Brain pericyte (primary cell): ENCODE measurements at places on chromosomes 1 and 21.

- DNase-seq = no peak
These were observed 76.4 kb upstream of the SLC45A1 start for GRCh38 chr1:8241417-8242014.

DNA sequence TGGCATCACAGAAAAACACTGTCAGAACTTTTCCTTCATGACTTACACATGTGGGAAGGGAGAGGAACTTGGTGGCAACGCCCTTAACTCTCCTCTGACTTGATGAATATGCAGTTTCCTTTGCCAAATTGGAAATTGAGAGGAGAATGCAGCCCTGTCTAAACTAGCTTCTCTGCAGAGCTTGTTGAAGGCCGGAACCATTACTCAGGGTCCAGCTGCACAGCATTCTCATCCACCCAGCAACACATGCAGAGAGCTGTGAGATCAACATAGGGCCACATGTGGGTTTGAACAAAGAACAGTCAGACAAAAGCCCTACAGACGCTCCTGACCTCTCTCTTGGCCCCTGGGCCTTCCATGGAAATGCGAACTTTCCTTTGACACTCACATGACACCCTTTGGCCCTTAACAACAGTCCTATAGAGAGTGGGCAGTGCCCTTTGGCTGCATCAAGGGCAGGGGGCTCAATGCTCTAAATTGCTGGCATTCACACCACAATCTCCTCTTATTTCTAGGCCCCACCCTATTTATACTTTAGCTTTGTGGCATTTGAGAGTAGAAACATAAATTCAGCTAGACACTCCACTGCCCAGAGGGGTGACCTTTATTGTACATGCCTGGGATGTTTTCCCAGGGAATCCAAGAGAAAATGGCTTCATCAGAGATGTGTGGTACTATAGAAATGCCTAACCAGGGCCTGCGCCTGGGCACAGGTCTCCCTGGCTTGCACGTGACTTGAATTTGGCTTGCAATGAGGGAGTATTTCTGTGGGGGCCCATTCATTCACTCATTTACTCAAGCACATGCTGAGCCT, 64.4 kb downstream of the CDC7 start:
- no peak for DNase-seq

- DNase-seq = no peak
These were observed 113.9 kb downstream of the DSCAM start for GRCh38 chr21:40733024-40733397.

- no peak for DNase-seq
These were observed 30.6 kb downstream of the KLHDC7A start for GRCh38 chr1:18511149-18511873.

- DNase-seq = no peak
These were observed 22.1 kb upstream of the SDC3 start for GRCh38 chr1:30930631-30931173.

DNA sequence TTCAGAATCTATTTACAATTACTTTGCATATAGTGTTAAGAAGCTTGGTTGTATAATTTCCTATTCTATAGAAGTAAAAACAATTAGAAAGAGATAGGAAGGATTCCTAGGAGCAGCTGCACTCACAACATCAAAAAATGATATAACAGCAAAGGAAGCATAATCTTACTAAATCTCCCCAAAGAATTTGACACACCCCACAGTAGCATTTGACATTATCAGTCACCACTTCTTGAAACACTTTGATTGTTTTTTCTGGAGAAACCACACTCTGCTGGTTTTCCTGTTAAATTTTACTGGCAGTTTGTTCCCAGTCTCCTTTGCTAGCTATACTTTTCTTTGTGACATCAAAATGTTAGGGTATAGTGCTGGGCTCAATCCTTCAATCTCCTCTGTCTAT, 100.8 kb upstream of the KIAA1614 start:
- DNase-seq = no peak

DNA sequence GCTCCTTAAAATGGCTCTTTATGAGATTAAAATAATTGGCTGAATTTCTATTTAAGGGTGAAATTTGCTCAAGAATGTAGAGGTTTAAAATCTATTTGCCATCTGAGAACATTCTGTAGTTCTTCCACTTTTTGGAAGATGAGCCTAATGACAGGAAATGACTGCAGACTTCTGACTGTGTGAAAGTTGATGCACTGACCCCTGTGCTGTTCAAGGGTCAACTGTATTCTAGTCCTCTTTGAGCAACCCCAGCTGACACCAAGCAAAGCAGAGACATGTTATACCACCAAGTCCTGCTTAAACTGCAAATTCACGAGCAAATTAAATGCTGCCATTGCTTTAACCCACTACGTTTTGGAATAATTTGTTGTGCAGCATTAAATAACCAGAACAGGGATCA, 26.6 kb downstream of the DDAH1 start:
- DNase-seq = no peak

DNA sequence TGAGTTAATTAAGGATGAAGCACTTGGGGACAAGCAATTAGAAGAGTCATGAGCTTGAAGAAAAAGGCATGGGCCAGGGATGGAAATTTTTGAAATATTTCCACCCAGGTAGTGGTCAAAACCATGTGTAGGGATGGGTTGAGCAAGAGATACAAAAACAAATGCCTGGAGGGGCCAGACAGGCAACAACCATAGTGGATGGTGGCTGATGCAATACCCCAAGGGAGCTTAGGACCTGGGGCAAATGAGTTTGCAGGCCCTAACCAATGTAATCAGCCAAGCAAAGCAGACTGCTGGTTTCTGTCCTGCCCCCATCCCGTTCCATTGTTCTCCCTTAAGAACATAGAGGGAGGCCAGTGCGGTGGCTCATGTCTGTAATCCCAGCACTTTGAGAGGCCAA, 119.1 kb upstream of the FGGY start:
- no peak for DNase-seq

- DNase-seq = no peak
These were observed 981.7 kb downstream of the TTLL7 start for GRCh38 chr1:83017276-83017675.

- DNase-seq = no peak
These were observed 22.5 kb downstream of the TGFBR3 start for GRCh38 chr1:91863498-91863897.

DNA sequence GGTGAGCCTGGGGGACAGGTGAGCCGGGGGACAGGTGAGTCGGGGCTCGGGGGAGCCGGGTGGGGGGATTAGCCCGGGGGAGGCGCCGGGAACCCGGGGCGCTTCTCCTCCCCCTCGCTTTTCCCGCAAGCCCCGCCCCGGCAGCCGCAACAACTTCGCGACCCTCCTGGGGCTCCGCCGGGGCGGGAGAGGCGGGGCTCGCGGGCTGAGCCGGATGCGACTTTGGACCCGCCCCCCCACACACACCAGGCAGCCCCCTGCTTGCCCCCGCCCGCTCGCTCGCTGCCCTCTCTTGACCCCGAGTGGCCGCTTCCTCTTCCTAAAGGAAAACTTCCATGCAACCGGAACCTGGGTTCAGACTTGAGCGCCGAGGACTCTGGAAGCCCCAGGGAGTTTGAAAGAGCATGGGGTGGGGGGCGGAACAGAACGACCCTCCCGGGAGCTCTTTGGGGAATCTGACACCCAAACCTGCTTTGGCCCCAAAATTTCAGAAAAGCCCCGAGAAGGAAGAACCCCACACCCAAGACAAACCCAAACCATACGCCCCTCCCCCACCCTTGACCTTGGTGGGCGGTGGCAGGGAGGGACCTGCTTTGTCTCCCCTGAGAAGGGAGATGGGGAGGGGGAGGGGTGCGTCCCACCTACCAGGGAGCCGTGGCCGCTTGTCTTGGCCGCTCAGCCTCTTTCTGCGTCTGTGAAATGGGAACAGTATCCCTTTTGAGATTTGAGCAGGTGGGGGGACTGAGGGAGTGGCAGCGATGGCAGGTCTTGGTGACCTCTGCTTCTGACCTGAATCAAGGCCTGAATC, 550 bp downstream of the ARHGEF16 start:
- no peak for DNase-seq

GRCh38 chr1:73930293-73930692, 267.7 kb downstream of the LRRIQ3 start:
- no peak for DNase-seq

DNA sequence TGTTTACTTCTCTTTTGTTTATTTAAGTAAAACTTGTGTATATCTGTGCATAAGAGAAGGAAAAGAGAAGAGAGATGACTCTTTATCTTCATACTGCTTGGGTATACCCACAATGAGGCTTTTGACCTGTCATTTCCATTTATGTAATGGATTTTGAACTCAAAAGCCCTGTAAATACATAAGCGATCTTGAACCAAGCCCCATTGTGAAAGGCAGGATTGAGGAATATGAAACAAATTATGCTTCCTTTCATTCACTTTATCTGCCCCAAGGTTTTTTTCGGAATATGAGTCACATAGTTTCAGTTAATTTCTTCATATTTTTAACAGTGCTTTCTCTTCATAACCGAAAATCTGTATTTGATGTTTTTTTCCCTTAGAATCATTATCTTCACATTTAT, 21.4 kb downstream of the CNST start:
- DNase-seq = no peak

DNA sequence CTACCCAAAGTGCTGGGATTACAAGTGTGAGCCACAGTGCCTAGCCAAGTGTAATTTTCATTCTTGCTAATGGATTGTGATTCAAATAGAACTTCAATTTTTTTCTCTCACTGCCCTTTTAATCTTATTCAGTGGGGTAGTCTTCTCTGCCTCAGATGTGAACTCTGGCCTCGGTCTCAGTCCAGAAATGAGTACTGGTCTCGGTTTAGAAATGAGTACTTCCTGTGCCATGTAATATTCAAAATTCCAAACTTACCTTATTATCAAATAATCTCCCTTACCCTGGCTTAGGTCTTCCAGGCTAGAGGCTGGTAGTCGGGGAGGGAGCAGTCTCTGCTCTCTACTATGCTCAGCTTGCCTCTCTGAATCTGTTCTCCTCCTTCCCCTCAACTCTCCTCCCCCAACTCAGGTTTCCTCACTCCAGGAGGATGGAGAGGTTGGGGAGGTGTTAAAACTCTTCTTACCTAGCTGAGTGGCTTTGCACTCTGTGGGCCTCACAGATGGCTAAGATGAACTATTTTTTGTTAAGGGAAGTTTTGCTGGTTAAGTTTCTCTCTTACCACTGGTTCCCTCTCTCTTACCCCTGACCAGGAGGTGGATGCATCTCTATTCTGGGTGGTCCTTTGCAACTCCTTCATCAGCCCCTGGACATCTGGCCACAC, 4.8 kb upstream of the SLAMF9 start:
- DNase-seq = no peak

GRCh38 chr1:13751985-13752384, 52.0 kb downstream of the PRDM2 start:
- no peak for DNase-seq

GRCh38 chr1:243487649-243488227, 231.9 kb downstream of the SDCCAG8 start:
- DNase-seq = no peak

GRCh38 chr1:204602111-204602579, 83.4 kb downstream of the LRRN2 start:
- no peak for DNase-seq

DNA sequence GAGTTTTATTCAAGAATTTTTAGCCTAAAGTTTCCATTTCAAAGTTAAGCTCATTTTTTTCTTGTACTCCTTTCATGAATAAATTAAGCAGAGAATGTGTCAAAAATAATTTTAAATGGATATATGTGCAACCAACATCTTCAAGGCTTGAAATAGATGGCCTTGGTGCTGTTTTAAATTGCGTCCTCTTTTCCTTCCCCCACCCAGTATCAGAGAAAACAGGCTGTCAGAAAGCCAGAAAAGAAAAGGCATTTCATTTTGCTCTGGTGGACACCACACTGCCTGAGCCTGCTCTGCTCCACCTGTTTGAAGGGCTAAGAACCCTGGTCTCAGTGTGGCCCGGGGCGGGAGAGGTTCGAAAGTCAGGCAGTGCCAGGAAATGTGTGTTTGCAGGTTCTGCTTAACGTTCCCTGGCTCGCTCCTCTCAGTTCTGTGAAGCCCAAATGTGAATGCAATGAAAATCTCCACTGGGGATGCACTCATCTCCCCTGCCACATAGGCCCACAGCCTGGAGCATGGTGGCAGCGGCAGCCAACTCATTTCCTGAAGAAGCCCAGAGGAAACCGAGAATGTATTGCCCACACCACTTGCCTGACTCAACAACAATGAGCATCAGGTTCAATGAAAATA, 134.4 kb downstream of the SDCCAG8 start:
- no peak for DNase-seq

GRCh38 chr1:210711825-210712612, 383.3 kb downstream of the HHAT start:
- no peak for DNase-seq

- DNase-seq = no peak
These were observed 490 bp downstream of the SERINC2 start for GRCh38 chr1:31413405-31414001.

- no peak for DNase-seq
These were observed 51.7 kb upstream of the POU3F1 start for GRCh38 chr1:38098101-38098847.

DNA sequence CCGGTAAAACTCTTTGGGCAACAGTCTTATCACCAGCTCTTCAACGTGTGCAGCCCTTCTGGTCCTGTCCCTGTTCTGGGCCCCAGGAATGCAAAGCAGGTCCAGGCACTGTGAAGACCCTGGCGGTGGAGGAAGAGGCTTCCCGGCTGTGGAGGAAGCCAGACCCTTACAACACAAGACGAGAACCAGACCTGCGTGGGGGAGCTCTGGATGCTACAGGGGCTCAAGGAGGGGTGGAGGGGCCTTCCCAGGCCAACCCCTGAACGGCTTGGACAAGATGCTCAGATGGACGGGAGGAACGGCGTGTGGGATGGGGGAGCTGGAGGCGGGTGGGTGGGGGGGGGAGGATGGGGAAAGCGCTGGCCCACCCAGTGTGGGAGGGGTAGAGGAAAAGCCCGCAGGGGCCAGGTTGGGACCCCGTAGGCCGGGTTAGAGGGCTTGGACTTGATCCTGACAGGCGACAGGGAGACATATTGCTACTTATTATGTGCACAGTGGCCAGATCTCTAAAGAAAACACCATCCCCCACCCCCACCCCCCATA, 5.1 kb upstream of the OLIG2 start:
- DNase-seq = no peak

- no peak for DNase-seq
These were observed 96.6 kb downstream of the SEC16B start for GRCh38 chr1:177873238-177873637.
